Activated CD4-positive, alpha-beta memory T cell treated with anti-CD3 and anti-CD28 coated beads for 36 hours (primary cell): ENCODE measurements at places on chromosomes 7 and 10. TPM values are rescaled to one million over a fixed set of nuclear protein-coding genes. Genes with fewer than 3 reads are reported as not detected.

STX1A gene
- 39.2 TPM for total RNA-seq

- H3K4me3 ChIP-seq = no peak overlapping the region
- H3K27me3 ChIP-seq = no peaks in the 10 kb centered on the region
- H3K27ac ChIP-seq = peak overlapping the region; percentile 65
- H3K36me3 ChIP-seq = peaks cover 2% of the 10 kb centered on the region
- no peak for DNase-seq
- peaks cover 18% of the 10 kb centered on the region for H3K4me1 ChIP-seq
Observed at GRCh38 chr10:62231371-62231770, 37.3 kb downstream of the RTKN2 start.

GRCh38 chr10:15361131-15361530, 10.0 kb downstream of the FAM171A1 start:
- peaks cover 2% of the 10 kb centered on the region for H3K4me1 ChIP-seq
- DNase-seq = no peak
- H3K4me3 ChIP-seq = no peak overlapping the region

- no peak overlapping the region for H3K4me3 ChIP-seq
- H3K27ac ChIP-seq = no peak overlapping the region
- H3K4me1 ChIP-seq = no peaks in the 10 kb centered on the region
- peaks cover 1% of the 10 kb centered on the region for H3K36me3 ChIP-seq
Observed at GRCh38 chr7:130262448-130262847, 4.2 kb upstream of the CPA2 start.
